Cardiac muscle cell (in vitro differentiated cells and primary cell): ENCODE measurements at places on chromosomes 1 and 21.
A peak's percentile ranks its signal among the peaks of the same experiment; 100 is the strongest.

DNA sequence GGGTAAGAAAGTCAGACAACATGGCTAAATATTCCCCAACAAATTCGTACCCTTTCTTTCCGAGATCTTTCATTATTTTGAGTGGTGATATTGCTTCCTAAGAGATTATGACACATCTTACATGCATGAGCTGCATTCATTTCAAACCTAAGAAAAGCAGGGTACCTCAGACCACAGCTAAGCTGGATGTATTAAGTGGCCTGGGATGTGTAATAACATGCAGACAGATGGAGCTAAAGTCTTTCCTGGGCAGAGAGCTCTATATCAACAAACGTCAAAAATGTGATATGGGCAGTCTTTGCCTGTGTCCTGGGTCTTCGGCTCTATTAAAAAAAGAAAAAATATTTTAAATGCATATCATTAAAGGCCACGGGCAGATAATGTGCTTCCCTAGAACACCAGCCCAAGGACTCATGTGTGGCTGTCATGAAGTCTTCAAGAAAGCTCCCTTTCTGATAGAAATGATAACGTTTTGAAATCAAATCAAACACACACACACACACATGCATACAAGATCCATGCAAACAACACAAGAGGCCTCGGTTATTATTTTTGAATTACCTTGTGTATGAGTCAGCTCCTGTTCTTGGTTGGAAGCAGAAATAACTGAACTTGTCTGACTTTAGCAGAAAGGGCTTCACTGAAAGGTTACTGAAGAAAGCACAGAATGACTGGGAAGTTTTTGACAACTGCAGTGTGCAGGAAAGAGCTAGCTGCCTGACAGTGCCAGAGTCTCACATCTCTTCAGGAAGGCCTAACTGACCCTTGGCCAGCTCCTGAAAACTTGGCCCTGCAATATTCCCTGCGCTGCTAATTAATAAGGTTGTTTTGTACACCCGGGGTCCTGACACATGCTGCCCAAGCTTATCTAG is 231.2 kb downstream of the DSCAM start:
- no peak for DNase-seq
- peak overlapping the region; percentile 22 for H3K27ac ChIP-seq
- no peaks in the 10 kb centered on the region for H3K36me3 ChIP-seq
- no peak overlapping the region for H3K4me3 ChIP-seq
- no peaks in the 10 kb centered on the region for H3K27me3 ChIP-seq

DNA sequence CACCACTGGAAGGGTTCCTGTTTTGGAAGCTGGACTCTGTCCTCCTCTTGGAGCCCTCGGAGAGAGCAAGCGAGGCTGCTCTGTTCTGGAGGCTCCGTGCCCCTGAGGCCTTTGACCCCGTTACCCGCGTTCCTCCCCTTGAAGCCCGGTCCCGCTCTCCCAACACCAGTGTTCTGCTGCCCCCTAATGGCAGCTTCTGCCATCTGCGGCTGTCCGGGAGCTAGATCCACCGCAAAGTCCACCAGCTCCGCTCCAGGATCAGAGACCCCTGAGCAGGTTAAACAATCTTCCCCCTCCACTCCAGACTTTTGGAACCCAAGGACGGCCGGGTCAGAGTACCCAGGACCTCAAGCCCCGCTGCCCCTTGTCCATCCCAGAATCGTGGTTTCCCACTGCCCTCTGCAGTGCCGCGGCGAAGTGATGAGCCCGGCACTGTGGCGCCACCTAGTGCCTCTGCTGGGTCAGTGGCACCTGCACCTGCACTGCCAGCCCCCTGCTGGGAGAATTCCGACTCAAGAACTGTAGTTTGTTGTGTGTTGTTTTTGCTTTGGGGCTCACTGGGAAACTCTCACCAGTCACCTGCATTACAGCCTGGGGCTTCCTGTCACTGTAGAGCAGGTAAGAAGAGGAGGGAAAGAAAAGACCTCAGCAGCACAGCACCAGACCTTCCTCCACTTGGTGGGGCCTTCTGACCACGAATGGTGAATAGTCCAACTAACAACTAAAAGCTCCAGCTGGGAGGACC is 63.5 kb upstream of the NFASC start:
- peak; percentile 76 for DNase-seq
- H3K27ac ChIP-seq: no peak overlapping the region
- H3K36me3 ChIP-seq: no peaks in the 10 kb centered on the region
- H3K27me3 ChIP-seq: peaks cover 14% of the 10 kb centered on the region

DNA sequence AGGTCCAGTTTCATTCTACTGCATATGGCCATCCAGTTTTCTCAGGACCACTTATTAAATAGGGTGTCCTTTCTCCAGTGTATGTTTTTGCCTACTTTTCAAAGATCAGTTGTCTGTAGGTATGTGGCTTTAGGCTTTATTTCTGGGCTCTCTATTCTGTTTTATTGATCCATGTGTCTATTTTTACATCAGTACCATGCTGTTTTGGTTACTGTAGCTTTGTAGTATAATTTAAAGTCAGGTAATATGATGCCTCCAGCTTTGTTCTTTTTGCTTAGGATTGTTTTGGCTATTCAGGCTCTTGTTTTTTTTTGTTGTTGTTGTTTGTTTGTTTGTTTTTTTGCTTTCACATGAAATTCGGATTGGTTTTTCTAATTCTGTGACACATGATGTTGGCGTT is 124.4 kb upstream of the SLC35F3 start:
- no peaks in the 10 kb centered on the region for H3K36me3 ChIP-seq
- no peak overlapping the region for H3K4me3 ChIP-seq
- H3K4me1 ChIP-seq: no peaks in the 10 kb centered on the region
- DNase-seq: no peak
- no peak overlapping the region for H3K27ac ChIP-seq

- H3K27me3 ChIP-seq: no peaks in the 10 kb centered on the region
- H3K4me3 ChIP-seq: no peak overlapping the region
- H3K36me3 ChIP-seq: no peaks in the 10 kb centered on the region
- H3K27ac ChIP-seq: no peak overlapping the region
These were observed 52.3 kb upstream of the DUSP10 start for GRCh38 chr1:221794079-221794670.

- H3K27me3 ChIP-seq: no peaks in the 10 kb centered on the region
- no peak overlapping the region for H3K27ac ChIP-seq
- H3K4me1 ChIP-seq: no peaks in the 10 kb centered on the region
- DNase-seq: peak; percentile 83
- no peaks in the 10 kb centered on the region for H3K36me3 ChIP-seq
- no peak overlapping the region for H3K4me3 ChIP-seq
These were observed 91.9 kb upstream of the KCNK2 start for GRCh38 chr1:214990619-214991018.

DNA sequence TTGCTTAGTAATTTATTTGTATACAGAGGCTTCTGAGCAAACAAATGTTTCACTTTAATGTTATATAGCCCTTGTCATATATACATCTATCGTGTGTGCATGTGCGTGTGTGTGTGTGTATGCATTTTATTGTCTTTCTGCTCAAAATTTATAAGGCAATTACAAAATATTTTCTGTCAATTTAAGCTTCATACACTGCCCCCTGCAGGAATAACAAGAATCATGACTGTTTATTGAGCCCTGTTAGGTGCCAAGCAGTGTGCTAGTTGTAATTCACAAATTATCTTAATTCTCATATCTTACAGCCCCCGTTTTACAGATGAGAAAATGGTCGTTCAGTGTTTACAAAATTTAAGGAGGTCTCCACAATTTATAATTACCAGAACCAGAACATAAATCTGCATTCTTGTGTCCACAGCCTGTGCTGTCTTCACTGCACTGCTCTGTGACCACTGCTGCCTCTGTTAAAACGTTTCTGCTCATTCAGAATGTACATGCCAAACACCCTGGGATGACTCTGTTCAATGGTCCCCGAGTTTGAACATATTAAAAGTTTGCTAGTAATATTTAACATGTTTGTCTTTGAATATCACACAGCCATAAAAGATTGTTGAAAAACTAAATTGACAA is 181.3 kb downstream of the ATP6V1G3 start:
- no peaks in the 10 kb centered on the region for H3K36me3 ChIP-seq
- no peaks in the 10 kb centered on the region for H3K4me1 ChIP-seq
- no peaks in the 10 kb centered on the region for H3K27me3 ChIP-seq
- DNase-seq: peak; percentile 46
- no peak overlapping the region for H3K27ac ChIP-seq

DNA sequence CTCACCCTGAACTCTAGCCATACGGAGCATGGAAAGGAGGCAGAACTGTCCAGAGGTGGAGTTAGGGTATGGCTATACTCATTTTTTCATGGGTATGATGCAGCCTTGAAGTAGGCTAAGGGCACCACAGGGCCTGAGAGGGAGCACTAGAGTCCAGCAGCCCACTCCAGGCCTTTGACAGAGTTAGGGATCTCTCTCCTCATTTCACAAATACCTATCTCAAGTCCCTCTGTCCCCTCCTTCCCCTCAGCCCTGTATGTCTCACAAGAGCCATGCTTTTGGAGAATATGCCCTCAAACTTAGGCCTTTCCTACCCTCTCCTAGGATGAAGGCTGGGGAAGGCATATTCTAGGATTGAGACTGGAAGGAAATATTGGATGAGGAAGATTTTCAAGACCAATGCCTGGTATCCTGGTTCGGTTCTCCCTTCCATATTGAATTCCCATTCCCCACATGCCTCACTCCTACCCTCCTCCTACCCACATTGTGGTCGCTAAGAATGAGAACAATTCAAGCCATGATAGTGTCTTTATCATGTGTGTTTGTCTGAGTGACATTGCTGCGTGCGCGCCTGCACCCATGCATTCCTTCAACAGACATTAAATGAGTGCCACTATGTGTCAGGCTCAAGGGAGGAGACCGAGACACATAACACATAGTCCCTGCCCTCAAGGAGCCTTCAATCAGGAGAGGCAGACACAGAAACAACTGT is 2.6 kb upstream of the NECTIN4 start:
- H3K27ac ChIP-seq: no peak overlapping the region
- no peak overlapping the region for H3K4me3 ChIP-seq
- H3K4me1 ChIP-seq: no peaks in the 10 kb centered on the region
- H3K36me3 ChIP-seq: no peaks in the 10 kb centered on the region

GRCh38 chr1:25174730-25175612 is 57.3 kb downstream of the SYF2 start:
- no peaks in the 10 kb centered on the region for H3K36me3 ChIP-seq
- no peak overlapping the region for H3K4me3 ChIP-seq
- no peak overlapping the region for H3K27ac ChIP-seq
- no peaks in the 10 kb centered on the region for H3K4me1 ChIP-seq
- no peaks in the 10 kb centered on the region for H3K27me3 ChIP-seq

GRCh38 chr21:31957631-31958030 is 84.8 kb downstream of the HUNK start:
- no peaks in the 10 kb centered on the region for H3K36me3 ChIP-seq
- DNase-seq: no peak
- no peak overlapping the region for H3K27ac ChIP-seq
- H3K4me1 ChIP-seq: no peaks in the 10 kb centered on the region
- H3K4me3 ChIP-seq: no peak overlapping the region

- H3K36me3 ChIP-seq: no peaks in the 10 kb centered on the region
- H3K4me3 ChIP-seq: no peak overlapping the region
- H3K4me1 ChIP-seq: no peaks in the 10 kb centered on the region
- DNase-seq: no peak
- H3K27ac ChIP-seq: no peak overlapping the region
These were observed 7.8 kb downstream of the ZBTB7B start for GRCh38 chr1:155010211-155010918.

DNA sequence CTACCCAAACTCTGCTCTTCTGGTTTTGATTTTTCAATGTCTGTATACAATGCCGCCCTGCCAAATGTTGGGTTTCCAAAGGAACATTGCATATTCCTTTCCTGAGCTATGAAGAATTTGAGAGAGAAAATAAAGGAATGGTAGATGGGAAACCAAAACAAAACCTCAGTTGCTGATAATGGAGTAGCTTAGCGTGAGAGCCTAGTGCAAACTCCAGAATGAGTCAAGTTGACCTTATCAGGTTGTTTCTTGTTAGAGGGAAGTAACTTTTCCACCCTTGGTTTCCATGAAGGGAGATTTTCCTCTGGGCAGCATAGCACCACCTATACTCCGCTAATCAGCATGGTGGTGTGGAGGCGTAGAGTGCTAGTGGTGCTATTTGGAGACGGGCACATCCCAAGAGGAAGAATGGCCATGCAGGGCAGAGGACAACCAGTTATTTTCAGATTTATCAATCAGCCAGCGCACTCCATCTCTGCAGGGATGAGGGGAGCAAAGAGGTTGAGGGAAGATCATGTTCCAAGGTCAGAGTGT is 51.6 kb downstream of the BACH1 start:
- peak; percentile 59 for DNase-seq
- peak overlapping the region; percentile 5 for H3K27ac ChIP-seq
- H3K4me3 ChIP-seq: no peak overlapping the region

DNA sequence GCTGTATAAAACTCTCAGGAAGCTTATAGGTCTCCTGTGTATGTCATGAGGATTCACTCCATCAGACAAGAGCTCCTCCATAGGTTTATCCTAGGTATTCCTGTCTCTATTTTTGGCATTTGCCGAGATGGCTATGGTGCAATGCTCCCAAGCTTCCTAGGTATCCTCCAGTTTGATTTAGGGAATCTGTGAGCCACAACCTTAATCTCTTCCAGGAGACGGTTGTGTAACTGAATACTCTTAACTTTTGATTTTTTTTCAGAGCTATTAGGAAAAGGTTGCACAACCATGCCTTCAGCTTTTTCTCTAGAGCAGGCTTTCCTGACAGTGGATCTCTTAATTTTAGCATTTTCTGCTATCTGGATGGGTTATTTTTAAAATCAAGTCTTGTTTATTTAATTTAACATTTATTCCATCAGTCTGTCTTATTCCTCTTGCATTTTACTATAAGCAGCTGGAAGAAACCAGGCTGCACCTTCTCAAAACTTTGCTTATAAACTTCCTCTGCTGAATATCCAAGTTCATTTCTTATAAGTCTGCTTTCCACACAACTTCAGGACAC is 69.4 kb upstream of the BACE2 start:
- peaks cover 14% of the 10 kb centered on the region for H3K4me1 ChIP-seq
- no peaks in the 10 kb centered on the region for H3K27me3 ChIP-seq
- no peak for DNase-seq
- H3K4me3 ChIP-seq: no peak overlapping the region
- H3K36me3 ChIP-seq: no peaks in the 10 kb centered on the region

GRCh38 chr1:7069931-7070330 is 284.7 kb downstream of the CAMTA1 start:
- H3K27ac ChIP-seq: no peak overlapping the region
- H3K4me3 ChIP-seq: peak overlapping the region; percentile 8
- peak; percentile 19 for DNase-seq
- no peaks in the 10 kb centered on the region for H3K36me3 ChIP-seq
- peaks cover 6% of the 10 kb centered on the region for H3K4me1 ChIP-seq

DNA sequence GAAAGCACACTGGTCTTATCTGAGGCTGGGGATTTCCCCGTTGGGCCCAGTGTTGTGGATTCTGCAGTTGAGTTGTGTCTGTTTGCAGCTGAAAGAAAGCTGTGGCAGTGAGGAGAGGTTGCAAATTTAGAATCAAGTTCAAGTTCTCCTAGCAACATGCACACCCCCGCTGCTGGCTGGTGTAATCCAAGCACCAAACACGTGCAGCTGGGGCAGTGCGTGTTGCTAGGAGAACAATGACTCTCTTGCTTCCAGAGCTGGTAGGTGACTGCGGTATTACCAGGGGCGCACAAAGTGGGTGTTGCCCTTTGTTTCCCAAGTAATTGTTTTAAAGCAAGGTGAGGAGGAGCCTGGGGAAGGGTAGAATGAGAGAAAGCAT is 91.5 kb downstream of the IER5 start:
- H3K27me3 ChIP-seq: peaks cover 25% of the 10 kb centered on the region
- DNase-seq: peak; percentile 84
- no peak overlapping the region for H3K4me3 ChIP-seq
